ENCODE measurements at places on chromosomes 2 and 18. TPM values are rescaled to one million over a fixed set of nuclear protein-coding genes. Genes with fewer than 3 reads are reported as not detected.

- DNase-seq, result no peak
Observed at GRCh38 chr18:45889419-45890064, 64.1 kb downstream of the SIGLEC15 start.

GRCh38 chr18:36411745-36412168 lies 114.2 kb downstream of the FHOD3 start:
- no peak for DNase-seq

- peak; percentile 77 for DNase-seq
Observed at GRCh38 chr2:213149294-213149875, 2.0 kb downstream of the IKZF2 start.

DNA sequence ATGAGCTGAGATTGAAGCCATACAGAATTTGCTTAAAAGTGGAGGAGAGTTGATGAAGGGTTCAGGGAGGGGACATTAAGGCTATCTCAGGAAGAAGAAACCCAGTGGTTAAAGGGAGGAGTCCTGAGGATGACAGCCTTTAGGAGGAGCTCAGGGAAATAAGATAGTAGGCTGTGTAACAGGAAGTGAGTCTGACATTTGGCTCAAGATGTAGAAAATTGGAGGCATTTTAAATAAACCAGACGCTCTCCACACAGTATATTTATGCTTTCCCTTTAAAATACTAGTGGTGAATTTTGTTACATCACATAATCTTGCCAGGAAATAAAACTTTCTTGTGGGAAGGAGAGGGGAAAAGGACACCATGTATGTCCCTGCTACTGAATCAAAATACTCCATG lies 11.6 kb downstream of the KCNH7 start:
- no peak for DNase-seq

DNA sequence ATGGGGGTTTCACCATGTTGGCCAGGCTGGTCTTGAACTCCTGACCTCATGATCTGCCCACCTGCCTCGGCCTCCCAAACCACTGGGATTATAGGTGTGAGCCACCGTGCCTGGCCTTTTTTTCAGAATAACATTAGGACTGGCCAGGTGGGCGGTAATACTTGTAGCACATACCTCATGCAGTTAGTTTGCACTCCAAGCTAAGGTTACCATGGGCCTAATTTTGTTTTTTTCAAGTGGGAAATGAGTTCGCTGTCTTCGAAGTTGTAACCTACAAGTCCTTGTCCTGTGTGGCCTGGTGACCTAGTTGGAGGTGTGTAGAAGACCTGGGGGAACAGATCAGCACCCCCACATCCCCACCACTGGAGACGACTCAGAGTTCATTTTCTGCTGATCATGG lies 74.8 kb downstream of the LYPD1 start:
- no peak for DNase-seq

DNA sequence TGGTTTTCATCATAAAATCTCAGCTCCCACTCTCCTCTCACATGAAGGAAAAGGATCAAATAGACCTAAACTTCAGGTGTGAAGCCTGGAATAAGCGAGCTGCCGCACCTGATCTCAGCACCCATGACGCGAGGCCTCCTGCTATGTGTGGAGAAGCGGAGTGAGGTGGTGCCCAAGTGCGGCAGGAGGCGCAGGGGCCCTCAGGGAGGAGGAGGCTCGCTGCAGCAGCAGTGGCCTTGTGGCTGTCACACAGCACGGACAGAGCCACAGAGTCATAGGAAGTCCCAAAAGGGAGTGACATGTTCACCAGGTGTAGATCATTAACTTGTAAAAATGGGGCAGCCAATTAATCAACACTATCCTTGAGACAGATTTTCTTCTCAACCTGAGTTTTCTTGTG lies 9.1 kb downstream of the SCLY start:
- DNase-seq, result no peak

Gene CROCC2
- total RNA-seq, result not detected

GRCh38 chr2:186977433-186978045 lies 128.6 kb upstream of the ZSWIM2 start:
- DNase-seq, result no peak

DNA sequence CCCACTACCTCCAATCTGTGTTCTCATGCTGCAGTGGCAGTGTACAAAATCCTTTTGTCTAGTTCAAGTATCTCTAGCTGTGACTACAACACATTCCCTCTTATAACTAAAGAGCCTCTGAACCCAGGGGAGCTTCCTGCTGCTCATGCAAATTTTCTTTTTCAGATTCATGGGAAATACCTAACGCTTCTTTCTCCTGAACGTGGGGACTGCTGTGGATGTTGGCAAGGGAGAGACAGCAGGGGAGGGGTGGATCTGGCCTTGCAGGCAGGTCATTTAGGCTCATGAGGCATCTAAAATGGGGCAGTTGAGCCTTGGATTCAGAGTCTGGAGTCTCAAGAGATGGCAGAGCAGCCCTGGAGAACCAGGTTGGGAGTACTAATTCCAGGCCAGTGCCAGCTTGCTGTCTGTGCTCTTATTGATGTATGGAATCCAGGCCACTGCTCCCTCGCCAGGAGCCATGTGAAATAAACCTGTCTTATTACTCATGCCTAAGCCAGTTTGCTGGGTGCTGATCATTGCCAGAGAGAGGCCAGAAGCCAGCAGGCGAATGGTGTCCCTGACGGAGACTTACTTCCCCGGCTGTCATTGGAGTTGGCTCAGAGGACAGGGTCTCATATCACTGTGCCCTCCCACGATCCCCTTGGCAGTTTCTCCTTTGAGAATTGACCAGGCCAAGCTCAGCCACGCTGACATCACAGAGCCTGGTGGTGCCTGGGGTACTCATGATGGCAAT lies 29.2 kb upstream of the TNP1 start:
- no peak for DNase-seq

DNA sequence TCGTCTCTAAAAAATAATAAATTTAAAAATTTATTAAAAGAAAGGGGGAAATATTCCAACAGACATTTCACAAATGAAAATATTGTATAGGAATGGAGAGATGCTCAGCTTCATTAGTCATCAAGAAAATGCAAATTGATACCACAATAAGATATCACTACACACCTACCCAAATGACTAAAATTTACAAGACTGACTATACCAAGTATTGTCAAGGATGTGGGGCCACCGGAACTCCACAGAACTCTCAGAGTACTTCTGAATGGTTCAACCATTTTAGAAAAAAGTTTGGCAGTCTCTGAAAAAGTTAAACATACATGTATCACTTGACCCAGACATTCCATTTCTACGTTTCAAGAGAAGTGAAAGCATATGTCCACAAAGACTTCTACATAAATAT lies 163.4 kb downstream of the EHBP1 start:
- DNase-seq, result no peak

DNA sequence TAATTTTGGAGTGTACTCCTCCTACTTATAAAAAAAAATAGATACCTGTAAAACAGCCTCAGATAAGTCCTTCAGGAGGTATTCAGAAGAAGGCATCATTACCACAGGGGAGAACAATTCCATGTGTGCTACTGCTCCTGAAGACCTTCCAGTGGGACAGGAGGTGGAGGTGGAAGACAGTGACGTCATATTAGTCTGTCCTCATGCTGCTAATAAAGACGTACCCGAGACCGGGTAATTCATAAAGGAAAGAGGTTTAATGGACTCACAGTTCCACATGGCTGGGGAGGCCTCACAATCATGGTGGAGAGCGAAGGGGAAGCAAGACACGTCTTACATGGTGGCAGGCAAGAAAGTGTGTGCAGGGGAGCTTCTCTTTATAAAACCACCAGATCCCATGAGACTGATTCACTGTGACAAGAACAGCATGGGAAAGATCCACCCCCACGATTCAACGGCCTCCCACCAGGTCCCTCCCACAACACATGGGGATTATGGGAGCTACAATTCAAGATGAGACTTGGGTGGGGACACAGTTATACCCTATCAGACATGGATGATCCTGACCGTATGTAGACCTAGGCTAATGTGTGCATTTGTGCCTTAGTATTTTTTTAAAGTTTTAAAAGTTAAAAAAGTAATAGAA lies 98.4 kb downstream of the NDUFA10 start:
- DNase-seq, result no peak

DNA sequence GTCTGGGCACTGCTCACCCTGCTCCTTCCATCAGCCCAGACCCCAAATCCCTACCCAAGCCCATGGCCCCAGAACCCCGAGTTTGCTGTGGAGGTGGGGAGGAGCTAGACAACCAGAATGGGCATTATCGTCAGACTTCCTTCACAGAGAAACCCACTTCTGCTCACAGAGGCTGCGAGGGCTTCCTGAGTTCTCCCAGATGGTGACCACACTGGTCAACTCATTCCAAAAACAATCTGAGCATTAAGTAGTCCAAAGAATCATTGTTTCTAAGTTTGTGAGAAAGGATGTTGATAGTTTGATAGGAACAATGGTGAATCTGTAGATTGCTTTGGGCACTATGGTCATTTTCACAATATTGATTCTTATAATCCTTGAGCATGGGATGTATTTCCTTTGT lies 60.2 kb downstream of the LRRC30 start:
- DNase-seq, result no peak

DNA sequence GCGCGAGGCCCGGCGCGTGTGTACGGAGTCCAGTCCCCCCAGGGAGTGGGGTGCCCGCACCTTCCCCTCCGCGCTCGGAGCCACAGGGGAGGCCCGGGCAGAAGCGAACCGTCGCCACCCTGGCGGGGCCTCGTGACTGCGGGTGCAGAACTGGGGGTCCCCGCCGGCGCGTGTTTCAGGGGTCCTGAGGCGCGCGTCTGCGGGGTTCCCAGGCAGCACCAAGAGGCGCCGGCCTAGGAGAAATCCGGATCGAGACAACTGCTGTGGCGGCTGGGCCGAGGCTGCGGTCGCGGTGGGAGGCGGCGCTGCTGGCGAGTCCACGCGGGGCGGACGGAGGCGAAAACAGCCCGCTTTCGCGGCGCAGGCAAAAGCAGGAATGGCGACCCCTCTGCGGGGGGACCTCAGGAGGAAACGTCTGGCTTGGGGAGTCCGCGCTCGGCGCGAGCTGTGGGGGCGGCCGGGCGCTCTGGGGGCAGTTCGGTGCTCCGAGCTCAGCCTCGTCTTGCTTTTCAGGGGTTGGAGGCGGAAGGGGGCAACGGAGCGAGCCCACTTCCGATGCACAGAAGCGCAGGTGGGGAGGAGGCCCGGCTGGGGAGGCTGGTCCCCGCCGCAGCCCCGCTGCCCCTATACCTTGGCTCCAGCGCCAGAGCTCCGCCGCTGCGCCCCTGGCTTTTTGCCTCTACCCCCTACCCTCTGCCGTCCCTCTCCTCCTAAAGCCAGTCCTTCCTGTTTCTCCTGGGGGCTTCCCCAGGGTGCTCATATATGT lies 81.5 kb upstream of the LDLRAD4 start:
- DNase-seq, result peak; percentile 69

Gene RUFY4
- total RNA-seq, result 2.1 TPM

DNA sequence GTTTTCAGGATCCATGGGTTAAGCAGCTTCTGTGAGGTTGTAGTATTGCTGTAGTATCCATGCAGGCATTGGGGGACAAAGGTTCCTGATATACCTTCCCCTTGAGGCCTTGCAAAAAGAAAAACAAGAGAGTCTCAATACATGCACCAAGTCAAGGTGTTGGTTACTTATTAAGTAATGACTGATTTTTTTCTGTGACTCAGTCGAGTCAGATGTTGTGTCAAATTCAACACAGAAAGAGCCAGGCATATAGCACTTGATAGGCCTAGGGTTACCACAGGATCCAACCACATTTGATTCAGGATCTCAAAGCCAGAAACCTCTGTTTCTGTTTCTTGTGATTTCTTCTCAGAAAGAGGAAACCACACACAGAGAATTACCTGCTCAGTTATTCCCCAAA lies 24.9 kb upstream of the CD8A start:
- DNase-seq, result no peak

DNA sequence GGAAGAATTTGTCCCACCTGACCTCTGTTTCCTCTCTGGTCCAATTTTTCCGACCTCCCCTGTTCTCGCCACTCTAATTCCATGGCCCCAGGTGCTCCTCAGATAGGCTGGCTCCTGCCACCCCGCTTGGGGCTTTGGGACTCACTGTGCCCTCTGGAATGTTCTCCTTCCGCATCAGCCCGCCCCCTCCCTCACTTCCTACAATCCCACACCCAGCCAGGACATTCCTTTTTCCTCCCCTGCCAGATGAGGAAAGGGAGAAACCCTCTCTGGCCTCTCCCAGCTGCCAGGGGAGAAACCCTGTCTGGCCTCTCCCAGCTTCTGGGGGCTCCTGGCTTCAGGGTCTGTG lies 3.1 kb upstream of the OR6B2 start:
- DNase-seq, result no peak

DNA sequence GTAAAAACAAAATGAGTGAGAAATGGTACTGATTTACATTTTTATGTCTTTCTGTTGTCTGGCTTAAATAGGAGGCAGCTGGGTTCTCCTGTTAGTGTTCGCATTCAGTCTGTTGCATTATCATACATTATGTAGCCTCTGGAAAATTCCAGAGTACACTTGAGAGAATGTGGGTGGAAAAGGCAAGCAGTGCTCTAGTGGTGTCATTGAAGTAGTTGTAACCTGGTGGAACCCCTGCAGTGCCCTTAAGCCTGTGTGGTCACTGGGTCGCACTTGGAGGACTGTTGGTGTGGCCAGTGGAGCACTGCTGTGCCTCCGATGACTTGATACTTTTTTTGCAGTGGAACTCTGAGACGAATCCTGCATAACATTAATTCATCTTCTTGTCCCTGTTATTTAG lies 52.4 kb downstream of the USP14 start:
- DNase-seq, result no peak

Gene EPHA4
- 23.5 TPM for total RNA-seq

- DNase-seq, result no peak
Observed at GRCh38 chr2:52931660-52932059, 835.9 kb upstream of the CHAC2 start.

- no peak for DNase-seq
Observed at GRCh38 chr2:5521461-5521860, 170.7 kb upstream of the SOX11 start.

Gene TMEM200C
- total RNA-seq, result not detected

DNA sequence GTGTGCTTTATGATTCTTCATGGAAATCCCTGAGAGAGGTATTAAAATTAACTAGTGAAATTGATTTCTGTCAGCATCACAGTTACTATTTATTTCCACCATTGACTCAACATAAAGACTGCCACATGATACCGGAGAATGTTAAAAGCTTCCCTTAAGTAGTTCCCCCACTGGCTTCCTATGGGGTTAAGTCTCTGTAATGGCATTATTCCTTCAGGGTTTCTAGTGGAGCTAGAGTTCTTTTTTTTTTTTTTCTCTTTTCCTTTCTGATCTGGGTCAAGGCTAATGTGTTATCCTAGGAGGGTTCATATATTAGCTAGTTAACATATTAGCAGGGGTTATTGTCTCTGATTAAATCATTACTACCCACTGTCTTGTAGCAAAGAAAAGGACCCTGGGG lies 1919.1 kb upstream of the PIK3C3 start:
- no peak for DNase-seq

DNA sequence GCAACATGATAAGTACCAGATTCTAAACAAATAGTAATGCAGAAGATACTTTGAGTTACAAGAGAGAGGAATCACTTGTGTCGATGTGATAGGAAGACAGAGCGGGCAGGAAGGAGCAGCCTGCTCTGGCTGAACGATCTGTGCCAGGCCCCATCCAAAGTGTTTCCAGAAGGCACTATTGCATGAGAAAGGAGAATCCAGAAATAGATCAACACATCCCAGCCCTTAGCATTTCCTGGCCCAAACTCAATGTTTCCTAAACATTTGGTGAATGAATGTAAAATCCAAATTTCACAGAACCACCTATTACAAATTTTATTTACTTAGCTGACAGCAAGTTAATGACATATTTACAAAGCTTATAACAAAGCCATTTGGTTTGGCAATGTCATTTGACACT lies 257.2 kb downstream of the TXNL1 start:
- DNase-seq, result no peak

GRCh38 chr2:10220902-10221391 lies 81.8 kb upstream of the HPCAL1 start:
- DNase-seq, result no peak
